CD4-positive, alpha-beta T cell treated with Interleukin-10 for 1 hour (primary cell): ENCODE measurements at places on chromosomes 3 and 15.
A peak's percentile ranks its signal among the peaks of the same experiment; 100 is the strongest.

DNA sequence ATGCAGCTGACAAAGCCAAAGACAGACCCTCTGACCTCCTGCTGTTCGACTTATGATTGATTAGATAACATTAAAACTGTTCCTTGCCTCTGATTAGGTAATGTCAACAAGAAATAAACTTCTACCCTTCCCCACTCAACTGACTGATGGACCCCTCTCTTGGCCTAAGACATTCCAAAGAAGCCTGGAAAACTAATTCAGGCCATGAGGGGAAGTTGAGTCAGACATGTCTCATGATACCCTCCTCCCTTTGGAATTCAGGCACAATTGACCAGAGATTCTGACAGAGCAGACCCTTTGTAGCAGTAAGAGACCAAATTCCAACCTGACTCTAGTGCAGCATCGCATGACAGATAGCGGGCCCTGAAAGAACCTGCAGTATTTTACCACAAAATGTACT is 354.5 kb downstream of the OCA2 start:
- DNase-seq: no peak

DNA sequence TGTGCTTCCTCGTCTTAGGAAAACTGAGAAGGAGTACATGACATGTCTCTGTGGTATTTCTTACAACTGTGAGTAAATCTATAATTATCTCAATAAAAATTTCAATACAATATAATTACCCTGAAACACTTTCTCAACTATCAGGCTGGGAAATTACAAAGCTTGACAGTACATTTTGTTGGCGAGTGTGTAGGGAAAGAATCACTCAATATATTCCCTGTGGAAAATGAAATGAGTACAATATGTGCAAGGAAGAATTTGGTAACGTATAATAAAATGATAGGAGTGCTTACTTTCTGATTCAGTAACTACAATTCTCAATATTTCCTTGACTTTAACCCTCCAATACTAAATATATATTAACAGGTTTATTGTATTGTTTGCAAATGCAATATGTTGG is 818.2 kb upstream of the CADM2 start:
- DNase-seq: no peak

DNA sequence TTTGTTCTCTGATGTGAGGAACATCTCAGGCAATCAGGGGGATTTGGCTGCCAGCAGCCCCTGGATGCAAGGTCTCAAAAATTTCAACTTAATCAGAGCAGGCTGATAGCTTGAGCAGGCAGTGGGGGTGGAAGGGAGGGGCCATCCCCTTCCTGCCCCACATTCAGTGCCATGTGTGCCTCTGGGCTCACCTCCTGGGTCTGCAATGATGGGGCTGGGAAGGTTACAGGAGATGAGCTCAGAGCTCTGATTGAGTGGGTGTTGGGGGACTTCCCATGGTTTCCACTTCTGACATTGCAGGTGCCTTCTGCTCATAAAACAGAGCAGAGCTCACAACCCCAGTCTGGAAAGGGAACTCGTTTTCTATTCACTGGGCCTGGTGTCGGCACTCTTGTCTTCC is 37.0 kb downstream of the PARP16 start:
- DNase-seq: no peak

GRCh38 chr3:129139911-129140310 is 18.3 kb upstream of the RAB43 start:
- DNase-seq: no peak

DNA sequence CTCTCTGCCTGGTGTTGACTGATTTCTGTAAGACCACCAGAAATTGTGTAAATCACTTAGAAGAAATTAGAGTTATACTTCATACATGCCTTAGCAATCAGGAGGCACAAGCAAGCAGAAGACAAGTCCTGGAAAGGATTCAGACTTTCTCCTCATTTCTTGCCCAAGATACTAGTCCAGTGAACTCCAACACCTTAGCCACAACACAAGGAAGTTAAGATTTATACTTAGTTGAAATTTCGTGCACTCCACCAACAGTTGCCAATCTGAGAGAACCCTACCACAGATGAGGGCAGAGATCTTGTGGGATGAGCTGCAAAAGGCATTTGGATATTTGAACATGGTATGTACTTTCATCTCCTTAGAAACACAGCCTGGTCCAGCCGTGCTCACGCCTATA is 2.3 kb downstream of the P3H2 start:
- DNase-seq: no peak

DNA sequence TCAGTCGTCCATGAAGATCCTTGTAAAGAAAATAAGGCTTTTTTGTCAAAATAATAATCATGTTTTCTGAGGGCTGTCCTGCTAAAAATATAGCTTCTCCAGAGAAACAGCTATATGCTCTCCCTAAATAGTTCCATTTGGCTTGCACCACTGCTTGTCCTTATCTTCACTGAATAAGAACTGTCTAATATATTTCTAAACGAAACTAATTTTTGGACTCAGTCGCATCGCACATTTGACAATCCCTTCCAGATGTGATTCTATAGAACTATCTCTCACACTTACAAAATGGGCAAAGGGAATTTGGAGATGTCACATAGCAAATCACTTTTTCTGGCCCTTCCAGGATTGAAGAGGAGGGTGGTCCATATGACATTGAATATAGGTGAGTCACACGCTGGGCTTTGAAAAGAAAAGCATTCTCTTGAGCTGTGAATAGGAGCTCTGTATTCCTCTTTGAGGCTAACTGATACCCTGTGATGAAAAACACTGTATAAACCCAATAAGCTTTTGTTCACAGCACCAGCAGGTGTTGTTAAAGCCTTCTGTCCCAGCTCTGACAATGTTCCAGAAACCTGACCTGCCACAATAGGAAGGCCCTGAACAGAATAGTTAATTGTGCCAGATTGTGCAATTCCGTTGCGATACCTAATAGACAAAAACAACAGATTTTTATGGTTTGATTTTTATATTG is 1144.2 kb downstream of the ROBO2 start:
- DNase-seq: no peak

DNA sequence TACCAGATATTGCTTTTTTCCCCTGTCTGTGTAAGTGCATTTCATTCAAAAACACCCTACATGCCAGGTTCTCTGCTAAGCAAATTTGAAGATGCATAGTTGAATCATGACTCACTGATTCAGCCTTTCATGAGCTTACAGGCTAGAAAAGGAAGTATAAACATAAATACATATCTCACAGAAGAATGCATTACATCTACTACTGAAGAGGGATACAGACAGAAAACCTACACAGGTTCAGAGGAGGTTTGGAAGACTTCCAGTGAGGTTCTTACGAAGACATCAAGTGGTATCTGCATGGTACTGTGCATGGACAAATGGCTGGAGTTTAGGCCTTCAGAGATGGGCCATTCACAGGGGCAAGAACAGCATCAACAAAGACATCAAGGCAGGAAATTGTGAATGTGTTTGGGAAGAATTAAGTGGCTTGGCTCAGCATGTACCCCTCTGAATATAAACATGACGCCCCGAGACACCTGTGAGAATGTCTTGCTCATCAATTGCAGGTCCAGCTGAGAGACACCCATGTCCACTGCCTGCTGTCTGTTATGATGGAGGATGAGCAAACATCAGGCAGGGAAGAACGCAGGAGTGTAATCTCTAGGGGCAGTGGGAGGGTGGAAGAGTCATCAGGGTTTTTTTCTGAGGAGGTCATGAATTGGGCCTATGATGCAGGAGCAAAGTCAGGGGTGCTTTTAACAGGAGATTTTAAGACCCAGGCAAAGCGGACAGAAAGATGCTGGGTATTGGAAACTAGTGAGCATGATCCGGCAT is 105.1 kb upstream of the GALNT15 start:
- no peak for DNase-seq

DNA sequence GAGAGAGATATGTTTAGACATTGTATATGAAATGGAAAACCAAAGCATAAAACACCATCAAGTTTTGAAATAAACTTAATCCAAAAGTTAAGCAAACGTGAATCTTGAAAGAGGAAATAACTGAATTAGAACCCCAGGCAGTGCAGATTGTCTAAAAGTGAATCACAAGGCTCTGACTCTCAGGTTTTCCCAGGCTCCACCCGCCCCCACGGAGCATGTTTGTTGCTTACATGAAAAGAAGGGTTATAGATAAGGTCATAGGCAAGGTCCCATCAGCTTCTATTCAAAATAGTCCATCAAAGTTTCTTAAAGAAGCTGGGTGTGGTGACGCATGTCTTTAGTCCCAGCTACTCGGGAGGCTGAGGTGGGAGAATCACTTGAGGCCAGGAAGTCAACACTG is 29.0 kb upstream of the SLMAP start:
- DNase-seq: no peak

DNA sequence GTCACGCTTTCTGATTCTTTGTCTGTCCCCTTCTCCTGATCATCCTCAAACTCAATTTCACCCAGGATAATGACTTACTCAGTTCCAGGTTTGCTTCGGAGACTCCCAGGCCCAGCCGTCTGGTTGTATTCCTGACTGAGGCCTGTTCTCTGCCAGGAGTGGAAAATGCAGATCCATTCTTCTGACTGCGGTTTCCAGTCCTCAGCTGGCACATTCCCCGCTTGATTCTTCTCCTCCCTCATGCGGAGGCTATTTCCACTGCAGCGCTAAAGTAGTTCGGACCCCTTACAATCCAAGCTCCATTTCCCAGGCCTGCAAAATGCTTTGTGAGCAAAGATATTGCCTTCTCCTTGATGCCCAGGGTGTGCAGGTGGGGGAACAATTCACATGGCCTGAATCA is 47.2 kb upstream of the GALNT15 start:
- DNase-seq: no peak

DNA sequence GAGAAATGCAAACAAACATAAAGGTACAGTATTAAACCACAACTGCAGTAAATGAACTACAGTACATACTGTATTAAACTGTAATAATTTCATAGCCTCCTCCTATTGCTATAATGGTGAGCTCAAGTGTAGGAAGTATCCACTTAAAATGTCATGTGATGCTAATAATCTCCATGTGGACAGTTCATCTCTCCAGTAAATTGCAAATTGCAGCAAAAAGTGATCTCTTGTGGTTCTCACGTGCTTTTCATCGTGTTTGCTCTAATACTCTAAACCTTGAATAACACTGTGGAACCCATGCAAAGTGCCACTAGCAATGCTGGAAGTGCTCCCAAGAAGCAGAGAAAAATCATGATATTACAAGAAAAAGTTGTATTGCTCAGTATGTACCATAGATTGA is 9.2 kb upstream of the FNDC3B start:
- DNase-seq: no peak

DNA sequence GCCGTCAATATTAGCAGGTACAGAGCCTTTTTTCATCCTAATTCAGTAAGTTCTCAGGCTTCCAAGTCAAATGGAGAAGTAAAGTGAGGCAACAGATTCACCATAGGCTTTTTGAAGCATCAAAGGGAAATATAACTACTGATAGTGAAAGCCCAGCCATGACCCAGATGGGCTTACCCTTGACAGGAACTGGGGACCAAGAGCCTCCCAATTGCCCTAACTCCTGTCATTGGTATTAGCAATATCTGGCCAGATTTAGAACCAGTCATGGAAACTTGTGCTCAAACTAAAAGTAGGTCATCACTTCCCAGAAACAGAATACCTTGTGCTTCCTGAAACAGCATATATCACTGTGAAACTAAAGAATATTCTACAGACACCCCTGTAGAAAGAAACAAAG is 33.0 kb downstream of the NME9 start:
- DNase-seq: no peak

GRCh38 chr15:61651267-61651666 is 409.0 kb downstream of the VPS13C start:
- no peak for DNase-seq

- DNase-seq: no peak
Measured at GRCh38 chr3:151113343-151113742, 27.9 kb downstream of the MED12L start.

- DNase-seq: no peak
Measured at GRCh38 chr15:82950295-82950694, 2.2 kb downstream of the HOMER2 start.

DNA sequence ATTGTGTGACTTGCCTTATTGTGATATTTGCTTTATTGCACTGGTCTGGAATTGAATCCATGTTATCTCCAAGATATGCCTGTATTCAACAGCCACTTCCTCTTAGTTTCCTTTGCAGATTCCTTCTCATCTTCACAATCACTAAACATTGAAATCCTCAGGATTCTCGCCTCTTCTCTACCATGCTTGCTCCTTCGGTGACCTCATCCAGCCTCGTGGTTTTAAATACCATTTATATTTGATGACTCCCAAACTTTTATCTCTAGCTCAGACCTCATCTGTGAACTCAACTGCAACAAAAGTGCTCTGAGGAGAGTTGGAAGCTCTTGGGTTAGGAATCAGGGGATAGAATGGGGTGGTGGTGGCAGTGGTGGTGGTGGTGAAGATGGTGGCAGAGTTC is 19.9 kb downstream of the POLR2M start:
- no peak for DNase-seq

DNA sequence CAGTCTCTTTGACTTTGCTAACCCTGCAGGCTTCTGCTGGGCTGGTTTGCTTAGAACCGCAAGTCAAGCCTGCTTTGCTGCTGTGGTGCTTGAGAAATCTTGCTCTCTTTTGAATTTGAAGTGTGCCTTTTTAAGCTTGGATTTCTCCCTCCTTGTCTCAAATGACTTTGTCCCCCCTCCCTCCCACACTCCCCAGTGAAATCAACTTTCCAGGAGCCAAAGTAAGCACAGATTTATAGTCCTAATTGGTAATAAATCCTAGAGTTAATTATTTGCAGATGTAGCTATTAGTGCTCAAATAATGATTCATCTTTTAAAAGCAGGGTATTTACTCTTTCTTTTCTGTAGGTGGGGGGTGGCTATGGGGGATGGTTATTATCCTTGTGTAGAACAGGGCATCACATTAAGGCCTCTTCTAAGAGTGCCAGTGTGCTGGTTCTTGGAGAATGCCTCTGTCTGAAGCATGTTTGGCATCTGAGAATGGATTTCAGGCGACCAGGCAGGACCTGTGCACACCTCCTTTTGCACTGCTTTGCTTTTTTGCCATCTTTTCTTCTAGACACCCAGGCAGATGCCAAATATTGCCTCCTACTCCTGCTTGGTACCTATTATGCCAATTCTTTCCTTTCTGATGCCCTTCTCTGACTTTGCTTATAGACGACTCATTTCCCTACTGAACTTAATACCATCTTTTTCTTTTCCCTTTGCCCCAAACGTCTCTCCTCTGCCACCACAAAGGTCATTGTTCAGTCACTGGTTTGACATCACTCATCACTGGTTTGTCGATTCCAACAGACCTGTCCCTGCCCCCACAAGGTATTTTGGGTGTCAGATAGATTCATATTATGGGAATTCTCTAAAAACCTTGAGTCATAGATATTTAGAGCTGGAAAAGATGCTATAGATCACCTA is 50.7 kb downstream of the CLDN11 start:
- DNase-seq: no peak

DNA sequence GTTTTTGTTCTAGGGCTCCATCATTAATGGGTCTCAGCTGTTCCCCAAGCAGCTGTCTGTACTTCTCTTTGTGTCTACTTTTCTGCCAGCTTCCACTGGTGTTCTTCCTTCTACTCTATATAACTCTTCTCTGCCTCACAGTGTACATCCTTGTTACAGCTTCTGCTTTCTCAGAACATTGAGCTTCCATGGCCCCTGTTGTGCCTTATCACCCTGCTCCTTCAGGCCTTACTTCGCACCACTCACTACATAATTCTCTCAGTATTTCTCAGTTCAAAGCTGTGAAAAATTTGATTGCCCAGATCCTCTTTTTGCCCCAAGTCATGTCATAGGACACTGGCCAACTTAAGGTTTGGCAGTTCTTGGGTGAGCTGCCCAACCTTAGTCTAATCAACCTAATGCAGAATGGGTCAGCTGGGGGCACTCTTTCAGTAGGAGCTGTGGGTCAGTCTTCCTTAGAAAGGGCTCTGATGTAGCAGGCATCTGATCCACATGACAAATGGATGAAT is 28.9 kb downstream of the CSTA start:
- no peak for DNase-seq

- peak; percentile 19 for DNase-seq
Measured at GRCh38 chr15:65870889-65871533, 1.7 kb downstream of the RAB11A start.

GRCh38 chr3:8982509-8982908 is 19.2 kb upstream of the RAD18 start:
- DNase-seq: no peak
